ENCODE measurements at places on chromosomes 4 and X.

DNA sequence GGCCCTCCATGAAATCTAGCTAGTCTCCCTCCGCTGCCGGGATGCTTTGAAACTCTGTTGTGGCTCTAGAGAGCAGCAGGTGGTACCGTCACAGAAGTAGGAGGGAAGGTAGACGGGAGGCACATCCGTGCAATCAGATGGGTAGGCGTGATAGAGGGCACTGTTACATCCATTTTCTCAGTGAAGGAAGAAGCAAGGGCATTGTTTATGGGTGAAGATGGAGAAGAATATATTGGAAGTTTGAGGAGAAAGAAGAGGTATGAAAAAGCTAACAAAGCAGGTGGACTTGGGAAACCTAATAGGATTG lies 1.3 kb downstream of the ANAPC4 start:
- DNase-seq = no peak

DNA sequence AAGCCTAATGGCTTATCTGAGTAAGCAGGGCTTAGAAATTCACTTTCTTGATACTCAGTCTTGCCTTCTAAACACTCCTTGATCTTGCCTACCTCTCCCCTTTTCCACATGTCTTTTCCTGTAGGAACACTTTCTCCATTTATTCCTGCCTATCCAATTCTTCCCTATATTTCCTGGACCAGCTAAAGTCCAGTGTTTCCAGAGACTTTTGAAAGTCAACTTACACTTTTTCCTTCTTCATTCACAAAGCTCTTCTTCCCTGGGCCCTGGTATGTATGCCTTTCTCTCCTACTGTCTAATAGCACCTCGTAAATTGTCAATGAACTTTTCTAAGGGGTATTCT lies 20.6 kb downstream of the VSIG4 start:
- no peak for DNase-seq

GRCh38 chr4:154126276-154126675 lies 337.4 kb upstream of the SFRP2 start:
- DNase-seq = no peak

GRCh38 chr4:130073145-130073790 lies 977.3 kb downstream of the C4orf33 start:
- DNase-seq = no peak

- DNase-seq = no peak
Observed at GRCh38 chrX:6440648-6441047, 94.3 kb downstream of the VCX3A start.

DNA sequence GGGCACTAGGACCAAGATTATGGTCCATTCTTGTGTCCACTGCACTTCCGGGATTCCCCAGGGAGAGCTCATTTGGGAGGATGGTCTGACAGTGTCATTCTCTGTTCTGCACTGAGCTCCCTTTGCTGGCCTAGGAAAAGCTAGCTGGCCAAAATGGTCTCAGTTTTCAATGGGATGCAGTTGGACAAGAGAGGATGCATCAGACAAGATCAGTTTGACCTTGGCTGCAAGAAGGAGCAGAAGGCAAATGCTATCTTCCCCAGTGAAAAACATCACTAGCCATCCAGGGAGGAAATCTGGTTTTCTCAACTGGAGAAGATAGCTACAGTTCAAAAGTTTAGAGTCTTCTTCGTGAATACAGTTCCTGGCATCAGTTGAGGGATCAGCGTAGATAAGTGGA lies 221.1 kb downstream of the PTTG2 start:
- DNase-seq = no peak

DNA sequence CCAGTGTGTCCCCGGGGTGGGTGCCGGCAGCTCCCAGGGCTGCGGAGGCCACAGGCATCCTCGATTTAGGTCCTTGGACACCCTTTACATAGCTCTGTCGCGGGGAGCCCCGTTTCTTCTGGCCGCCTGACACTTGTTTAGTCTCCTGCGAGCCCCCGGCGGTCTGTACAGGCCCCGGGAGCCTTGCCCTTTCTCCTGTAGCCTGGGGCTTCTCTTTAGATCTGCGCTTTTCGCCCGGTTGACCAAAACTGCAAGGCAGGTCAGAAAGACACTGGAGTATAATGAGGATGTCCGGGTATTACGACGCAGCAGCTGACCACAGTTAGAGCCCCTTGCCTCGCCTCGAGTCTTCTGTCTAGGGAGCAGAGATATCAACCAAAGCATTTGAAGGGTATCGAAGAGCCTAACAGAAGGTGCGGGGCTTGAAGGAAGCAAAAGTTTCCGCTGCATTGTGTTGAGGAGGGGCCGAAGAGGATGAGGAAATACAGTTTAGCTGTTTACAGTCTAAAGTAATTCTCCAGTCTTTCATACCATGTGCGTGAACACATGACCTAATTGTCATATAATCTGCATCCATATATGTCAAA lies 479 bp downstream of the BRCC3 start:
- DNase-seq = peak; percentile 43

DNA sequence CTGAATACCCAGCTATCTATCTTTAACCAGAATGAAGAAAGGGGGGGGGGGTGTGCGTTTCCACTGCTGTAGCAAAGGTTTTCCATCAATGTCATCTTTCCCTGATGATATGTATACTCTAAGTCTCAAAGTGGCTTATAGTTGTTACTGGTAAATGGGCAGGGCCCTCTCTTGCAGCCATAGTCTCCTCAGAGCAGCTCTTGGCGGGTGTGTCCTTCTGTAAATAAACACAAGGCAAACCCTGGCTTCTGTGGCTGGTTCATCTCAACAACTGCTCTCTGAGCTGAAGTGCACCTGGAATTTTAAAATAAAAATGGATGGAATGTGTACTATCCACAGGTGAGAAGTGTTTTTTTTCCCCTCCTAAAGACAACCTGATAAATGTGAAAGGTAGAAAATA lies 57.5 kb upstream of the SCML1 start:
- DNase-seq = no peak

Measured in hematopoietic multipotent progenitor cell treated with erythropoietin and hydrocortisone succinate and interleukin-3 and kit ligand, for 4 days (in vitro differentiated cells).